ENCODE measurements at places on chromosomes 6 and 20. TPM values are rescaled to one million over a fixed set of nuclear protein-coding genes. Genes with fewer than 3 reads are reported as not detected.

- no peaks in the 10 kb centered on the region for H3K4me1 ChIP-seq
- no peak overlapping the region for H3K4me3 ChIP-seq
- no peaks in the 10 kb centered on the region for H3K27me3 ChIP-seq
- no peak overlapping the region for H3K27ac ChIP-seq
These were observed 8.8 kb upstream of the CD83 start for GRCh38 chr6:14108571-14109410.

- no peak overlapping the region for H3K27ac ChIP-seq
- H3K4me3 ChIP-seq = no peak overlapping the region
- no peak for DNase-seq
- no peaks in the 10 kb centered on the region for H3K27me3 ChIP-seq
- H3K4me1 ChIP-seq = no peaks in the 10 kb centered on the region
These were observed 34.4 kb downstream of the TGM3 start for GRCh38 chr20:2330090-2330695.

DNA sequence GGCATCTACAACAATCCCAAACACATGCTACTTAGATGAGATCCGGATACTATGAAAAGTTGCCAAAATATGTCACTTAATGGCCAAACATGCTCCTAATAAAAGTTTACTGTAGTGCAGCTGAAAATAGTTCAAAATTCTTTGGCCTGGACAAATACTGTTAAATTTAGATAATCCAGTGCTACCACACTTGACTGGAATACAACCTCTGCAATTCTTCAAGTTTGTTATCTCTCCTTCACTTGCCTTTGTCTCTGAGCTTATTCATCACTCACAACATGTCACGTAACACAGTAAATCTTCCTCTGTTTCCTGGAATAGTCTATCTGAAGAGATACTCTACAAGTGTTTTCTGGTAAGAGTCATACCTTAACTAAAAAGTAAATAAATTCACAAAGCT, 10.5 kb upstream of the PLN start:
- no peaks in the 10 kb centered on the region for H3K36me3 ChIP-seq
- no peak overlapping the region for H3K27ac ChIP-seq
- H3K4me1 ChIP-seq = peaks cover 10% of the 10 kb centered on the region

DNA sequence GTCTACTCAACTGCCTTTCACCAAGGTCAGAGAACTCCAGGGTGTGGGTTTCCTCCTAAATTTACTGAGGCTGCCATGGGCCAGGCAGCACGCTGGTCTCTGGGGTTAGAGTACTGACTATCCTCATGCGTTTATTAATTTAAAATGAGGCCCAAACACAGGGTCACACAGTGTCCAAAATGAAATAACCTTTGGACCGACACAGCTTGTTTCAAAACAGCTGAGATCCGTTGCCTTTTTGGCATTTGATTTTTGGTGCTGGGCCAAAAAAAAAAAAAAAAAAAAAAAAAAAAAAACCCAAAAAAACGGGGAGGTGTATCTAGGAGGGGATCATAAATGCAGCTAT, 14.6 kb upstream of the TOX2 start:
- DNase-seq = no peak
- H3K4me1 ChIP-seq = peaks cover 15% of the 10 kb centered on the region
- no peaks in the 10 kb centered on the region for H3K36me3 ChIP-seq
- H3K27ac ChIP-seq = no peak overlapping the region
- H3K27me3 ChIP-seq = no peaks in the 10 kb centered on the region

DNA sequence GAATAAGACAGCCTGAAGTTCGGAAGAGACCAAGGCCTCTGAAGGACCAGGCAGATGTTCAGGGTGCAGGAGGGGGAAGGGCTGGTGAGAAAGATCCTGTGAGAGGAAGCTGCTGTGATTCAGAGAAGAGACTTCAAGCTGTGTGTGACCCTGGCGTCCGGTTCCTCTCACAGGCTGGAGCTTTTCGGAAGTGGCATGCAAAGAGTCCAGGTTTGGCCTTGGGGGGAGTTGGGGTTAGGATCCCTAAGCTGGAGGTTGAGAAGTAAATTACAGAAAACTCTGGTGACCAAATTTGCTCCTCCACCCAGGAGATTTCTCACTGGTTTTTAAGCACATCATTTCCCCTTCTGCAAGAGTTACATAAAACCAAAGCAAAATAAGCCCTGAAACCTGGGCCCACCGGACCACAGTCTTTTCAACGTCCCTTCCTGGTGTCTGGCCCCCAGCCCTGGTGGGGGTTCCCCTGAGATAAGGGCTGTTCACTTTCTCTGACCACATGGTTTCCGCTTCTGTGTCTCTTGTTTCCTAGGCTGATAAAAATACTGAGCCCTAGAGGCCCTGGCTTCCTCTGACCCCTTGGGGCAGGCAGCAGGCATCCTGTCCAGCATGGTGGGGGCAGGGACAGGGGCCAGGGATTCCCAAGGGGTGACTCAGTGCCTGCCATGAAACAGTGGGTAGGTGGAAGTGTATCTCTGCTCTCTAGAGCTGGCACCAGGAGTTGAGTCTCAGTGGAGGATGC, 12.0 kb upstream of the LTA start:
- peaks cover 23% of the 10 kb centered on the region for H3K4me1 ChIP-seq
- DNase-seq = no peak
- H3K36me3 ChIP-seq = peaks cover 31% of the 10 kb centered on the region
- no peak overlapping the region for H3K4me3 ChIP-seq
- H3K27me3 ChIP-seq = no peaks in the 10 kb centered on the region

DNA sequence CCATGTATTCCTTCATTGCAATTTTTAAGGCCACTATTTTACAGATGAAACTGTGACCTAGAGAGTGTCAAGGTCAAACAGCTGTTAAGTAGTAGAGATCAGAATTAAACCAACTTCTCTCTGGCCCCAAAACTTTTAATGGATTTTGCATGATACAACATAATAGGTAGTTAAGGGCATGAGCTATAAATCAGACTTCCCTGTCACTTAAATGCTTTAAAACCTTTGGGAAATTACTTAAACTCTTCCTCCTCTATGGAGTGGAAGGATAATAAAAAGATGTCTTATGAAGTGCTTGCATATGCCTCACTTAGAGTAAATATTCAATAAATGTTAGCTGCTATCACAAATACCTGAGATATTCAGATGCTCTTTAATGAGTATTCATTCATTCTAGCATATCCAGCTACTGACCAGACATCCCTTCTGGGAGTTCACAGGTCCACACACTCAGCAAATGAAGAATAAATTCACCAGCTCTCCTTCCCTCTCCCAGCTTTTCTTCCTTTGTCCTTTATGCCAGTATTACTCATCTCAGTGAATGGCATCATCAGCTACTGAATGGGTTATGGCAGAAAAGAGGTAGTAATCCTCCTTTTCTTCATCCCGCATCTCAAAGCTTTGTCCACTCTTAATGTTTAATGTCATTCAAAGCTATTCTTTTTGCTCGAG, 36.2 kb downstream of the EYA4 start:
- no peaks in the 10 kb centered on the region for H3K4me1 ChIP-seq
- no peak overlapping the region for H3K4me3 ChIP-seq
- no peaks in the 10 kb centered on the region for H3K36me3 ChIP-seq
- DNase-seq = no peak
- H3K27me3 ChIP-seq = no peaks in the 10 kb centered on the region

- no peak overlapping the region for H3K4me3 ChIP-seq
- no peak overlapping the region for H3K27ac ChIP-seq
- no peaks in the 10 kb centered on the region for H3K36me3 ChIP-seq
- no peaks in the 10 kb centered on the region for H3K27me3 ChIP-seq
- DNase-seq = no peak
These were observed 12.6 kb downstream of the HCK start for GRCh38 chr20:32064667-32065066.

DNA sequence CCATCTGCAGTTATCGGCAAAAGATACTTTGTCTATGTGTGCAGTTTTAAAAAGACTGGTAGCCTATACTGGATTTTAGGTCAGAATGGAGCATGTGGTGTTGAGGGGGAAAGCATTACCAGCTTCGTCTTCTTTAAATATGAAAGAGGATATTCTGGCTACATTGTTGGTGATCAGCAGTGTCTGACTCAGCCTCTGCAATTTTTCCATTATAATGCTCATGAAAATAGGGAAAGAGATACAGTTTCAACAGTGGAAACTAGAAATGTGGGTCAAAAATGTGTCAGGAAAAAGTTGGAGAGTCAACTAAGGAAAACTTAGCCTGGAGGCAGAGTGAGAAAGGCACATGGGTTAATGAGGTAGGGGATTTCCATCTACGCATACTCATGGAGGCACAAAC, 45.2 kb downstream of the HDGFL1 start:
- no peak for DNase-seq
- H3K27ac ChIP-seq = no peak overlapping the region
- no peaks in the 10 kb centered on the region for H3K36me3 ChIP-seq
- H3K4me3 ChIP-seq = no peak overlapping the region
- H3K4me1 ChIP-seq = peaks cover 13% of the 10 kb centered on the region

Gene SLC32A1
- not detected for total RNA-seq

DNA sequence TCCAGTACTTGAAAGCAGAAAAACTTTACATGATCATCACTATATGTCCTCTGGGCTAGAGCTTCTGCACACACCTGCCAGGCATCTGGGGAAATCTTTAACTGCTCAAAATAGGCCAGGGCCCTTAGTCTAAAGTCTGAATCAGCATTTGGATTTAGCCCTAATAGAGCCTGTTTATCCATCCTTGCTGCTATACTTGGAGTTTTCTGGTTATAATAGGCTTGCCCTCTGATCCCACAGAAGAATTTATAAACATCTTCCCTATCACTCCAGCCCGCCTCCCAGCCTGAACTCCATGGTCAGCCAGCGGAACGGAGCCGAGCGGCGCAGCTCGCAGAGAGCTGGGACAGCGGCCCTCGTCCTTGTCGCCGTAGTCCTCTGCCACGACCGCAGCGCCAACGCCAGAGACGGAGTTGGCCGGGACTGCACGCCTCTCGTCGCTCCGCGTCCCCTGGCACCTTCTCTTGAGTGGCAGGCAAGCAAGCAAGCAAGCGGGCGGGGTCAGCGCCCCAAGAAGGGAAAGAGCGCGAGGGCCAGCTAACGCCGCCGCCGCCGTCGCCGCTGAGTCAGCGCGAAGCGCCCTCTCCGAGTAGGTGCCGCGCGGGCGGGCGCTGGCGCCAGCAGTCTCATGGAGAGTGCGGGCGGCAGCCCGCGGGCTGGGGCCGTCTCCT, 25.4 kb upstream of the ASIP start:
- H3K27ac ChIP-seq = peak overlapping the region; percentile 68
- DNase-seq = no peak
- peak overlapping the region; percentile 72 for H3K4me3 ChIP-seq

DNA sequence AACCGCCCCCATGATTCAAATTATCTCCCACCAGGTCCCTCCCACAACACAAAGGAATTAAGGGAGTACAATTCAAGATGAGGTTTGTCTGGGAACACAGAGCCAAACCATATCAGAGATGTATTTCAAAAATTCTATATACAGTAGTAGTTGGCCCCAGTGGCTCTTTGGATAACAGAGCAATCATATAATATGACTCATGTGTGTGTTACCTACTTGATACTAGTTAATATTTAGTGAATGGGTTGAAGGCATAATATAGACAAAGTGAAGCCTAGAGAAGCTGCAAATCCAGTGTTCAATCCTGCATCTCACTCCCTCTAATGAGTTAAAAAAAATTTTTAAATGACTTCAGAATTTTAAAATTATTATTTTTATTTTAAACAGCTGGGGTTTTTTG, 43.2 kb downstream of the KAT14 start:
- no peak for DNase-seq
- no peaks in the 10 kb centered on the region for H3K27me3 ChIP-seq
- no peak overlapping the region for H3K4me3 ChIP-seq
- peaks cover 21% of the 10 kb centered on the region for H3K36me3 ChIP-seq
- H3K27ac ChIP-seq = no peak overlapping the region

- no peak overlapping the region for H3K4me3 ChIP-seq
- H3K4me1 ChIP-seq = peaks cover 16% of the 10 kb centered on the region
- no peak overlapping the region for H3K27ac ChIP-seq
- no peaks in the 10 kb centered on the region for H3K36me3 ChIP-seq
- H3K27me3 ChIP-seq = no peaks in the 10 kb centered on the region
- DNase-seq = no peak
These were observed 51.3 kb downstream of the DAAM2 start for GRCh38 chr6:39843305-39844020.

Gene RNF217
- 26.0 TPM for total RNA-seq

- no peak for DNase-seq
- no peak overlapping the region for H3K27ac ChIP-seq
- no peaks in the 10 kb centered on the region for H3K4me1 ChIP-seq
These were observed 39.4 kb upstream of the RGS17 start for GRCh38 chr6:153170511-153170910.

Gene SMPDL3A
- total RNA-seq = 44.7 TPM

Measured in vagina (tissue), 2 donors.